Stimulated activated CD8-positive, alpha-beta memory T cell treated with anti-CD3 and anti-CD28 coated beads, Interleukin-4, amount 100 ng/mL, for 4 hours (primary cell): ENCODE measurements at places on chromosomes 13 and 19.

DNA sequence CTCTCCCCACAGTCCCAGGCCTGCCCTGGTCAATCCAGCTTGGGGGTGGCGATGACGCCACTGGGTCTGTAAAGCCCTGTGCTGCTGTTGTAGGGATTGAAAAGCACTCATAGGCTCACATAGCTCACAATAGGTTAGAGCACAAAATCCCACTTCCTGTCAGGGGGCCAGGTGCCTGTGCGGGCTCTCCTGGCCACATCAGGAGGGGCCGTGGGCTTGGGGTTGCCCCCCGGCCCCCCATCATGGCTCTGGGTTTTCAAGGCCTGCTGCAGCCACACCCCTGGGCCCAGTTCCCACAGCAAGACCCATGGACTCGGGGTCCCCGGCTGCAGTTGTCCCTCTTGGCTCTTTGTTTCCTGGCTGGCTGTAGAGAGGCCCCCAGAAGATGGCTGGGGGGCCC lies 62.9 kb downstream of the SMARCA4 start:
- DNase-seq, result no peak

DNA sequence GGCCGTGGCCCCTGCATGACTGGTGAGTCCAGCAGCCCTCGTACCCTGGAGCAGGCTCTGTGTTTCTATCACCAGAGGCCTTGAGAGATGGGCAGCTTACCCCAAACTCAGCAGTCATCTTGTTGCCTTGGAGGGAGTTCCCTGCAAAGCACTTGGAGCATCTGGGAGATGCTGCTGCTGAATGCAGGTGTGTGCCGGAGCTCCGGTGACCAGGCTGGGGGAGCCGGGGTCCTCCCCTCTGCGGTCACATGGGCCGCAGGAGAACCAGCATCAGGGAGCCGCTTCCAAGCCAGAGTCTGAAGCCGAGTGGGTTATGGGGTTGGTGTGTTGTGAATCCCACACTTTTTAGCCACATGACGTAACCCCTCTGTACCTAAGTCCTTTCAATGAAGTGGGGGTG lies 82.8 kb downstream of the TEX29 start:
- no peak for DNase-seq

DNA sequence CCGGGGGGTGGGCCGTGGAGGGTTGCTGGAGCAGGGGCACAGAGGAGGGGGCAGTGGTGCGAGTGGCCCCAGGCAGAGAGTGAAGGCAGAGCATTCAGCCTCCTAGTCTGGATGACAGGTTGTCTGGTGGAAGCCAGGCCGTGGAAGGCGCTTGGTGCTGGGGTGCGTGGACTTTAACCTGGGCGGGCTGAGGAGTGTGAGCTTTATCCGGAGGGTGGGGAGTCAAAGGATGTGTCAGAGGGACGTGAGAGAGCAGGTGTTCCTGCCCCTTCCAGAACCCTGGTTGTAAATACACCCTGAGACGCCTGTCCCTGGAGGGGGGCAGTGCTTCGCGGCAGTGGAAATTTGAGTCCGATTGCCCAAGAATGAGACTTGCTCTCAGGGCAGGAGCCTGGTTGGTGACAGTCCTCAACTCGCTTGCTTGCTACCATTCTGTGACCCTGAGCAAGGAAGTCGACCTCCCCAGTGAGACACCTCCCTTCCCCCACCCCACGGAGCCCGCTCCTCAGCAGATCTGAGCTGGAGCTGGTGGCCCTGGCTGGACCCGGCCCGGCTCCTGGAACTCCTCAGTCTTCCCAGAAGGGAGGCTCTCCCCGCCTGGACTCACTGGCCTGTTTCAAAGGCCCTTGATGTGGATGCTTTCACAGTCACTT lies 2.3 kb downstream of the SPPL2B start:
- DNase-seq, result no peak

GRCh38 chr19:34172661-34173192 lies 423 bp downstream of the LSM14A start:
- no peak for DNase-seq

GRCh38 chr13:51562011-51562671 lies 22.1 kb upstream of the WDFY2 start:
- DNase-seq, result no peak

DNA sequence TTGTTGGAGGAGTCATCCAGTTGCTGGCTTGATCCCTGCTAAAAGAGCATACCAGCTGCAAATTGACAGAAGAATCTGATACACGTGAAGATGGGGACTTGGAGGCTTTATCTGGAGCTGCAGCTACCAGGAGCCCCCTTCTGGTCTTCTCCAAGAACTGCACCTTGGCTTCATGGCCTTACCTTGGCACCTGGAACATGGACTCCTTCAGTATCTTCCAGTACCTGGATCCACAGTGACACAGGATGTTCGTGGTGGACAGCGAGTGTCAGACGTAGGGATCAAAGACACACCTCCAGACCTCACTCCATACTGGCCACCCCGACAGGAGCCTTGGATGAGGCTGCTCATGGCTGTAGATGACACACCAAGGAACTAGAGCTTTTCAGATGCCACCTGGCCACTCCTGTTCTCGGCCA lies 9.9 kb upstream of the ACSBG2 start:
- peak; percentile 18 for DNase-seq

DNA sequence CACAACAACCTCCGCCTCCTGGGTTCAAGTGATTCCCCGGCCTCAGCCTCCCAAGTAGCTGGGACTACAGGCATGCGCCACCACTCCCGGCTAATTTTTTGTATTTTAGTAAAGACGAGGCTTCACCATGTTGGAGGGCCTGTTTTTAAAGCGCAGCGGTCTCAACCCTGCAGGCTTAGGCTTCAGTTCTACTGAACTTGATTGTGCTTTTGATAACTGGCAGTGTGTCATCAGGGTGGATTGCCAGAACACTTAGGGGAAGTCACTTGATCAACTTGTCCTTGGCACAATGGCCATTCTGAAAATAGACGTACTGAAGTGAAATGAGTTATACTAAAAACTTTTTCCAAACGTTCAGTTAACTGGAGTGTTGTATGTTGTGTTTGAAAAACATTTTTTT lies 472.2 kb downstream of the KLF5 start:
- no peak for DNase-seq

DNA sequence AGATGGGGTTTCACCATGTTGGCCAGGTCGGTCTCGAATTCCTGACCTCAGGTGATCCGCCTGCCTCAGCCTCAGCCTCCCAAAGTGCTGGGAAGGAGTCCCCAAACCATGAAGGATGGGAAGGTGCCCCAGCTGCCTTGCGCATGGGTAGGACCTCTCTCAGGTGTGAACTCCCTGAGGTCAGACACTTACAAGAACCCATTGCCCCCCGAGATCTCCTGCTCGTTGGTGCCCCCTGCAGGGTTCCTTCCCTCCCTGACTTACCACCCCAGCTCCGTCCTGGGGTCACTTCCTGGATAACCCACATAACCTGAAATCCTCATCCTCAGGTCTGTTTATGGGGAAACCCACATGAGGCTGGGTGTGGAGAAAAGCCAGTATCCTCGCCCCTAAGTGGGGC lies 41.7 kb downstream of the UNC13A start:
- no peak for DNase-seq

DNA sequence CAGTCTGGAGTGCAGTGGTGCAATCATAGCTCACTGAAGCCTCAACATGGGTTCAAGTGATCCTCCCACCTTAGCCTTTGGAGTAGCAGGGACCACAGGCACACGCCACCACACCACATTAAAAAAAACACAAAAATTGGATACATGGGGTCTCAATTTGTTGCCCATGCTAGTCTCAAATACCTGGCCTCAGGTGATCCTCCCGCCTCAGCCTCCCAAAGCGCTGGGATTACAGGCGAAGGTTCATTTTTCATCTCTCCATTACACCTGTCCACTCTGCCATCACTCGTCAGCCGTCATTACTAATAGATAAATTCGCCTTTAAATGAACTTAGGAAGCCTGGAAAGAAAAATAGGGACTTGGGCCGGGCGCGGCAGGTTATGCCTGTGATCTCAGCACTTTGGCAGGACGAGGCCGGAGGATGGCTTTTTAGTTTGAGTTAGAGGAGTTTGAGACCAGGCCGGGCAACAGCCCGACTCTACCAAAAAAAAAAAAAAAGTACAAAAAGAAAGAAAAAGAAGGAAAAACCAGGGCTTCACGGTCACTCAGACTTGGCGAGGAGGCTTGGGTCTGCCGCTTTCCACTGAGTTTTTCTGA lies 685 bp upstream of the SUPT5H start:
- DNase-seq, result no peak

- DNase-seq, result no peak
Measured at GRCh38 chr13:108929532-108930206, 300.3 kb downstream of the MYO16 start.

- no peak for DNase-seq
Measured at GRCh38 chr19:16360738-16361137, 36.1 kb downstream of the KLF2 start.

DNA sequence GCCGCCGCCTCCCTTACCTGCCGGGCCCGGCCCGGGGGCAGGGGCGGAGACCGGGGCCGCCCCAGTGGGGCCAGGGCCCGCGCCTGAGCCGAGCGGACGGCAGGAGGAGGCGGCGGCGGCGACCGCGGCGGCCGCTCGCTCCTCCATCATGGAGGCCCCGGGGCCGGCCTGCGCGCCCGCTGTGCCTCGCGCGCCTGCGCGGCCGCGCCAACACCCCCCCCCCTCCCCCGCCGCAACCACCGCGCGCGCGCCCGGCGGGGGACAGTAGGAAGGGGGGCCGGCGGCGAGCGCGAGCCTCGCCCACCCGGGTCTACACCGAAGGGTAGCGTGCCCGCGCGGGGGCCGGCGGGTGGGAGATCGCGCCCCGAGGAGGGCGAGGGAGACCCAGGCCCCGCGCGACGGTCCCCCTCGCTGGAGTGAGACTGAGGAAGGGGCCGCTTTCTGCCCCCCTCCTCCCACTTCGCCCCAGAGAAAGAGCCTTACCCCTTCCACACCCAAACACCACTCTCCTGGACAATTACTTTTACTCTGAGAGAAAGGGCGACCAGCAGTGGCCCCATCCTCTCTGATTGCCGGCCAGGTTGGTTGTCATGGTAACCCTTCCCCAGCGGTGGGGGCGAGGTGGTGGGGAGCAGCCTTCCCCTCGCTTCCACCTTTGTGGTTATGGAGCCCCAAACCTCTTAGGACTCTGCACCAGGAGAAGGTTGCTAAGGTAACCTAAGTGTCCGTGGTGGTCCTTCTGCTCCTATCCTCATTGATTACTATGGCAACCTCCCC lies at the start of gene STRN4:
Gene STRN4 (minus strand): TSS at position 170 of the 777 bp plus-strand sequence. CDS start 20 bp downstream, at position 150.
- DNase-seq, result no peak

DNA sequence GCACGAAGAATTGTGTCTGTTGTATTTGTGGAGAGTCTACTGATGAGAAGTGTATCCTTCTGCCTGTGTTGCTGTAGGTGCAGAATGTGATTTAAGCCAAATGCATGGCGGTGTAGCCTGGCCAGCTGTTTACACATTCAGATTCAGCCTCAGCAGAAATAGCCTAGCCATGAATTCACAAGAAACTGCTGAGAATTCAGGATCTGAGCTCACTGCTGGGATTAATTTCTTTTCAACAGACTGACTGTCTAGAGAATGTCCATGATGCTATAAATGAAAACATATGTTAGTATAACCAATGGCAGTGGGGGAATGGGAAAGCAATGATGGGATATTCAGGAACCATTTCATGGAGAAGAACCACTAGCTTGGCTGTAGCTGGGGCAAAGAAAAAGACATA lies 77.4 kb upstream of the RNF113B start:
- DNase-seq, result no peak

DNA sequence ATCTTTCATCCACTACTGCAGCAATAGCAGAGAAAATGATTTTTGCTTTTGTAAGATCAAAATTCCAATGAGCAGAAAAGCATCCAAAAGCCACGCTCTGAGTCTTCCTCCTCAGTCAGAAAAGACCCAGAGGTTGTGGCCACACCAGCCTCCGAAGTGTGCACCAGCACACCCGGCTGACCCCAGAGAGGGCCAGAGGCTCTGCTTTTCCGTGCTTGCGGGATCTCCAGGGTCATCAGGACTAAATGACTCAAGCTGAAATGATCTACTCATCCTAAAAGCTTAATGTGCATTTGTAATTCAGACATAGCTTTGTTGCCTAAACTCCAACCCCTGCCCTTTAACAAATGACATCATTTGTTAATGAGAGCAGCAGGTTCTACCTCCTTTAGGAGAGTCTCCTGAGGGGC lies 16.5 kb downstream of the RXFP2 start:
- DNase-seq, result no peak

DNA sequence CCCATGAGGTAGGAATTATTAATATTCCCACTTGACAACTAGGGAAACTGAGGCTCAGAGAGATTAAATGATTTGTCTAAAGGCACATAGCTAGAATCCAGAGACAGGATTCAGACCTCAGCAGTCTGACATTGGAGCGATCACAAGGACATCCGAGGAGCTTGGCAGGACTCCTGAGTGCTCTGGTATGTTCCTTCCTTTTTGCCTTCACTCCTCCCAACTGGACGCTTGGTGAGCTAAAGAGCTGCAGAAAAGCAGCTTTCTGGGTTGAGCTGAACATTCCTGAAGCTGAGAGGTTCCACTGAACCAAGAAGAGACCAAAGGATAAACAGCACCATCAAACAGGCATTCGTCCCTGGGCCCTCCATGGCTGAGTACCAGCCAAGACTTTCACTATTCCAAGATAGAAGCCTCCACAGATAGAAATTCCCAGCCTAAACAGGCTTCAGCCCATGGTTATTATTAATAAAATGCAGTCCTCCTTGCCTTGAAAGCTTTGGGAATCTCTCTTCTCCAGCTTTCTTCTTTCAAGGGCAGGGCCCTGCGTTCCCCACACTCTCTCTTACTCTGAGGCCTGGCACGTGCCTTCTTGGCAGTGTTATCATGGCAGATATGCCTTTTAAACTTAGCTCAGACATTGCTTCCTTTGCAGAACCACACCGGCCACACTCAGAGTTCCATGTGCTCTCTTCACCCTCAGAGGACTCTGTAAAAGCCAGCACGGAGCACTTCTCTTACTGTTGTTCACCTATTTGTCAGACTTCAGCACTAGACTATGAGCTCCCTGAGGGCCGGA lies 97.1 kb downstream of the CYSLTR2 start:
- DNase-seq, result no peak

- no peak for DNase-seq
Measured at GRCh38 chr13:71865874-71866334, 1.1 kb downstream of the DACH1 start.

DNA sequence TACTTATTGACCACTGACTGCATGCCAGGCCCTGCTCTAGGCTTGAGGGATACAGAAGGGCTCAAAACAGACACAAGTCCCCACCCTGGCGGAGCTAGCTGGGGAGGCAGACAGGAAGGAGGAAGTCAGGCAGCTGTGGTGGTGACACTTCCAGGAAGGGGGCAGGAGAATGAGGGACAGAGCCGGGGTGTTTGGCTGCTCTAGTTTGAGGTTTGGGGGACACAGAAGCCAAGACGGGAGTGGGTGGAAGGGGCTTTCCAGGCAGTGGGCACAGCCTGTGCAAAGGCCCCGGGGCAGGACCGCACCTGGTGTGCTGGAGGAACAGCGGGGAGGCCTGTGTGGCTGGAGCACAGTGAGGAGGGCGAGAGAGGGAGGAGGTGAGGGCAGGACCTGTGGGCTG lies 4.0 kb downstream of the MRPL54 start:
- no peak for DNase-seq

DNA sequence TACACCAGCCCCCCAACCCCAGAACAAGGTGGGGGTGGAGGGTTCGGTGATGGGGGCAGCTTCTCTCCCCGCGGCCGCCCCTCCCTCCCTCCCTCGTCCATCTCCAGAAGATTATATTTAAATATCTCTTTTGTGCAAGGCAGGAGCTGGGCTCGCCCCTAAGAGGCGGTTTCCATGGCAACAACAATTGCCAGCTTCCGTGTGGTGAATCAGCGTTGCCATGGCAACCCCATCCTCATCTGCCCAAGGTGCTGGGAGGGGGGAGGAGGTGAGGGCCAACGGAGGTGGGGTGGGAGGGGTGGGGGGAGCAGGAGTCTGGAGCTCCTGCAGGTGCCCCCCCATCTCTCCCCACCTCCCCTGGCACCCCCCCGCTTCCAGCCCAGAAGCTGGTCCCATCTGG lies 46.4 kb downstream of the CELF5 start:
- DNase-seq, result no peak

GRCh38 chr13:37230346-37230745 lies 124.9 kb upstream of the CSNK1A1L start:
- no peak for DNase-seq
